ENCODE measurements at places on chromosomes 3 and 15. TPM values are rescaled to one million over a fixed set of nuclear protein-coding genes. Genes with fewer than 3 reads are reported as not detected.

MORF4L1 gene
- total RNA-seq: 485 TPM

TRIM69 gene
- total RNA-seq: 7.7 TPM

FSIP1 gene
- total RNA-seq: 0.18 TPM

MKRN2OS gene
- not detected for total RNA-seq

NCEH1 gene
- 28.9 TPM for total RNA-seq

LMAN1L gene
- total RNA-seq: not detected

HTR3E gene
- total RNA-seq: not detected

PLA2G4B gene
- total RNA-seq: under 0.01 TPM

AMIGO3 gene
- not detected for total RNA-seq

RGMA gene
- total RNA-seq: 0.18 TPM

TMEM212 gene
- not detected for total RNA-seq

DNA sequence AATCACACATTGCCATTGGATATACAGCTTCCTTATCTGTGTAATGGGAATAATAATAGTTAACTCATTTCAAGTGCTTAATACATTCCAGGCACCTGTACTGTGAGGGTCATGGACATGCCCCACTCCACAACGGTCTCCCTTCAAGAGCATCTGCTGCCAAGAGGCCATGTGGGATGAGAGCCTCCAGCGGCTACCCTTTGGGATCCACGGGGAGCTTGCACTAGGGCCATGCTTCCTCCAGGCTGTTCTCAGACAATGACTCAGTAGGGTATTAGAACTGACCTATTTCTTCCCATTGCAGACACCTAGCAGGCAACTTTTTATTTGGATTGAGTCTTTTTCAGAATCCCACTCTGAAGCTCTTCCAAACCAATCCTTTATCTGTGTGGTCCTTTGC lies 1078.9 kb downstream of the TUSC7 start:
- DNase-seq: no peak

GRCh38 chr3:173467501-173467900 lies 70.0 kb downstream of the NLGN1 start:
- DNase-seq: peak; percentile 1

GRCh38 chr15:77219841-77220240 lies 148.9 kb upstream of the TSPAN3 start:
- DNase-seq: no peak

DNA sequence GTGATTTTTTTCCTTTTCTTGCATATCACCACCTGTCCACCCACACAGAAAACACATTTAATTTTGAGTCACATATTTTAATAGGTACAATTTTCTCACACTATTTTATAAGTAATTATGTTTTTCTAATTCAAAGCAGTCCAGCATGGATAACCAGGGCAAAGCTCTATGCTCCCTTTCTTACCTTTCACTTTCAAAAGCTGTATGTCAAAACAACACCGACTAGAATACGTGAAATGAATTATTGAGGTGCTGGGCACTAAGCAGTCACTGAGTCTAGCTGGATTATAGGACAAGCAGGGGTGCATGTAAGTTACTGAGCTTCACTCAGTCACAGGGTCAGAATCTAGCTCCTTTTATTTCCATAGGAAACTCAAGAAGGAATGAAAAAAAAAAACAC lies 60.6 kb downstream of the LSAMP start:
- DNase-seq: no peak

DNA sequence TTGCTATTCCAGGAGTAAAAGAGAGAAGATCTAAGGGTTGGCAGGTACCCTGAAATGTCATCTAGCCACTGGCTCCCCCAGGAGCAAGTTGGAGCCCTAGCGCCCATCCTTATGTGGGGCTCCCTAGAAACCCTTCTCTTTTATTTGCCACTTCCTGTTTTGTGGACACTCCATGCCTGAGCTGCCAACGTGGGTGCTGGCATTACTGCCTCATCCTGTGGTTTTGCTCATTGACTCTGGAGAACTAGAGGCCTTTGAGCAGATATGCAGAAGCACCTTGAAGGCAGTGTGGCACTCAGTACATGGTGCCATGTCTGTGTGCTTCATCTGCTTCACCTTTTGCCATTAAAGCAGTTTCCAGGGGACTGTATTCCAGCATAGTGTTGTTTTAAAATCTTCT lies 8.1 kb downstream of the EDEM1 start:
- no peak for DNase-seq

DNA sequence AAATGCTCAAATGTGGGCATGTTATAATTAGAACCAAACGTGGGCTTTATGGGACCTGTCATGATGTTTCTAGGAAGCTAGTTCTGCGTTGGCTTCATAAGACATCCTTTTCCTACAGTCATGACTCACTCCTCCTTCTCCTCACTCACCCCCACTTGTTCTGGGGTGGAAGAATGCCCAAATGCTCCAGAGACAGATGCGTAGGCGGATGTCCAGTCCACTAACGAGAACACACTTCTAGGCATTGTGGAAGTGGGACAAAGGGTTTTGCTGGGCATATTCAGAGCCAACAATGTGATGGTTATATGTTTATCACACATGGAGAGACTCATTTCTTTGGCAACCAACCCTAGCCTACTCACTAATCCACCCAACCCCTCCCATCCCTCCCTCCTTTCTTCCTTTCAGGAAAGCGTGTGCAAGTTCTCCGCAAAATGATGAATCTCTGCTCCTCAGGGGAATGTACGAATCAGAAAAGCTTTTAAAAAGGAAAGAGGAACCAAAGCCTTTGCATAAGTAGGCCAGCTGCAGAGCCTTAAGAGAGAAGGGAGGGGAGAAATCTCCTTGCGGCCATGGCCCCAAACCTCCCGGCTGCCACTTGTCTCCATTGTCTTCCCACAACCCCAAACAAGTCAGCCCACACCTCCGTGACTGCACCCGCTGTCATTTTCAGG lies 123.0 kb upstream of the SPRED1 start:
- peak; percentile 99 for DNase-seq

- DNase-seq: no peak
Observed at GRCh38 chr3:126127452-126127851, 43.5 kb upstream of the SLC41A3 start.

DNA sequence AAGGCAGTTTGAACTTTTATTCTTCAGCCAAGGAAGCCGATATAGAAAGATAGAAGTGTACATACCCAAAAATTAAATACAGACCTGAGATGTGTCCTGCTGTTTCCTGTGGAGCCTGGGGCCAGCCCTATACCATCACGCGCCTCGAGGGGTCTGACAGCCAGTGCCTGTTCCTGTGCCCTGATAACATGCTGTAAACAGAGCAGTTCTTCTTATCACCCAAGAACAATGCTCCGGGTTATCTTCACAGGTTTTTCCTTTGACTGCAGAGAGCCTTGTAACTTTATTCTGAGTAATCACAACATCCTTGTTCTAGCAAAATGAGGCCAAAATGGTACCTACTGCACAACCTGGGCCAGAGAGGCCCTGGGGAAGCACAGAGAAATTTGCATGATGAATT lies 289.7 kb upstream of the CHRM5 start:
- DNase-seq: no peak

- no peak for DNase-seq
Observed at GRCh38 chr15:99248000-99248715, 1.2 kb downstream of the TTC23 start.

DNA sequence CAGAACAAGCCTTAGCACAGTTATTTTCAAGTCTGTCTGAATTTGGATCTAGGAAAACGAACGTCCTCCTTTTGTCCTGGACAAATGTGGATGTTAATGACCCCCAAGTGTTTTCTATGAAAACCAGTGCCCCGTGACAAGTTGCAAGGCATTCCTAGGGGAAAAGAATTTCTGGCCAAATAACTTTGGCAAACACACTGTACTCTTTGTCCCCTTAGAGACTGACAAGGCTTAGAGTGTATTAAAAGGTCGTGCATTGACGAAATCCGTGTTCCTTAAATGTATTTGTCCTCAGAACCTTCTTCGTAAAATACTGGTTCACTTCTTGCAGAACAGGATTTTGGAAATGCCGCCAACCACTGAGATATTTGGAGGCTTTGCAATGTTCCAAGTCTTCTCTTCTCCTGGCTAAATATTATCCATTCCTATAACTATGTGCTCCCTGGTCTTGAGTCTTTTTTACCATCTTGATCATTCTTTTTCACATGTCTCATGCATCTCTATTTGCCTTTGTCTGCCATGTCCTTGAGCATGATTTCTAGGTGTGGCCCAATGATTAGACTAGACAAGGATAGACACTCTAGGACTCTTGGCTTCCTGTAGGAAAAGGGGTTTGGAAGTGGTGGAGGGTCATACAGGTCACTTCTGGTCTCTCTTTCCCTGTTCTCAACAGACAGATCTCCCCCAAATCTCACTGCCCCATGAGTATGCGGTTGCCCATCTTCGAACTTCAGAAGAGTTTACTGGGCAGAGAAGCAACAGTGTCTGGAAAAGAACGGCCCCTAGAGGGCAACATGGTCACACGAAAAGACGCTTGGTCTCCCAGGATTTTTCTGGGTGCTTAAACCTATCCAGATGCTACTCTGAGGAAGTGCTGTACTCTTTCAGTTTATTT lies 117.5 kb downstream of the EDEM1 start:
- peak; percentile 44 for DNase-seq

- no peak for DNase-seq
Observed at GRCh38 chr15:69679623-69680228, 227.1 kb downstream of the RPLP1 start.

Data from IMR-90 (cell line).